GDM1 (cell line): ENCODE measurements at places on chromosomes 16 and 17.

DNA sequence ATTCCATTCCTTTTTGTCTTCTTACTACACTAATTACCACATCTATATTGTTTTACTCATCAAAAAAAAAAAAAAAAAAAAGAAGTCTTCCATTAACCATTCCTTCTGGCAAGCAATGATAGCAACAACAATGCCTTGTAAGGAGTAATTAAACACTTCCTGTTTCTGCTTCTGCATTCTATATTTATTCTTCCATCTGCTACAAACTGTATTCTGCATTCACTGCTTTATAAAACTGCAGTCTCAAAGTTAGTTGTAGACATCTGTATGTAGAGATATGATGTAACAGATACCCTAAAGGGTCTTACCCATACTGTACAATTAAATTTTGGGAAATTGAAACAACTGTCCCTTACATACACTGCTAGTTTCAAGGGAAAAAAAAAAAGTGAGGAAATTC lies 28.7 kb upstream of the ABCA6 start:
- peak; percentile 36 for DNase-seq

DNA sequence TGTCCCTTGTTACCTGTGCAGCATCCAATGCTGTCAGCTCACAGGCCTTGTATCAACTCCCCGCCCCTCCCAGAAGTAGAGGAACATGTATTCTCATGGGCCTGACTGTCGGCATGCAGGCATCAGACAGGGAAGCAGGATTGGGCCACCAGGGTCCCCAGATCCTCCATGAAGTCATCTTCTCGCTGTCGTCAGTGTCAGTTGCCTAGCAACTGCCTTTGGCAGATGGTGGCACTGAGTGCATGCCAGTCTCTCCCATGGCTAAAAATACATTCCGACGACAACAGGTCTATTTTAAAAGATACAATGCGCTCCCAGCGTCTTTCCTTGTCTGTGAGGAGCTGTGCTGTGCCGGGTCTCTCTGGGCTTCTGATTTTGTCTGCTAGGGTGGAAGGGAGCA lies 36.8 kb upstream of the CES5A start:
- no peak for DNase-seq

GRCh38 chr17:58079300-58080033 lies 3.8 kb upstream of the DYNLL2 start:
- no peak for DNase-seq

- no peak for DNase-seq
Observed at GRCh38 chr17:63540590-63540989, 9.7 kb upstream of the DCAF7 start.

GRCh38 chr17:44575403-44575802 lies 18.1 kb downstream of the FZD2 start:
- no peak for DNase-seq

DNA sequence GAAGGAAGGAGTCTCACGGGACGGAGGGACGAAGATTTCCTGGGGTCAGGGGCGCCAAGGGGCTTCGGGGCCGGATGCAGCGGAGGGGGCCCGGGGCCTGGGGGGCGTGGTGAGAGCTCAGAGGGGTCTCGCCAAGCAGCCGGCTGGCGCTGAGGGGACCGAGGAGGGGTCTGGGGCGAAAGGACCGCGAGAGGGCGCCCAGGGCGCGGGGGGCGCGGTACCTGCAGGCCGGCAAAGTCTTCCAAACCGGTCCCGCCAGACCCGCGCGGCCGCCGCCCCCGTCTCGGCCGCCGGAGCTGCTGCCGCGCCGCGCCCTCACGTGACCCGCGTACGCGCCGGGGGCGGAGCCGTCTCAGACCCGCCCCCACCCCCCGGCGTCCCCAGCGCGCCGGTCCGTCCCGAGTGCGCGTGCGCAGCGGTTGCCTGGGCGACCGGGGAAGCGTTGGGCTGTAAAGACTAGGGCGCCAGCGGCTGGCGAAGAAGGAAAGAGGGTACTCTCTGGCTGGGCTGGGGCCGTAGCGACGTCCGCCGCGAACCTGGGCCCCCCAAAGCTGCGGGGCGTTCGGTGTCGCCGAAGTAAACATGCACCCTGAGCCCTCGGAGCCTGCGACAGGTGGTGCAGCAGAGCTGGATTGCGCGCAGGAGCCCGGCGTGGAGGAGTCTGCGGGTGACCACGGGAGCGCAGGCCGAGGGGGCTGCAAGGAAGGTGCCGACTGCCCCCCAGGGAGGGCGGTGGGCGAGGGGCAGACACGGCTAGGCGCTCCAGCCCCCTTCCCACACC lies at the start of the genes DNAAF1 and HSDL1:
DNAAF1 (plus strand) TSS at position 450 of the 781 bp plus-strand sequence; CDS start at position 583, 133 bp downstream.
HSDL1 (minus strand) TSS at position 319 of the 781 bp plus-strand sequence. CDS start 13,856 bp downstream, outside the sequence.
- DNase-seq, result peak; percentile 63

DNA sequence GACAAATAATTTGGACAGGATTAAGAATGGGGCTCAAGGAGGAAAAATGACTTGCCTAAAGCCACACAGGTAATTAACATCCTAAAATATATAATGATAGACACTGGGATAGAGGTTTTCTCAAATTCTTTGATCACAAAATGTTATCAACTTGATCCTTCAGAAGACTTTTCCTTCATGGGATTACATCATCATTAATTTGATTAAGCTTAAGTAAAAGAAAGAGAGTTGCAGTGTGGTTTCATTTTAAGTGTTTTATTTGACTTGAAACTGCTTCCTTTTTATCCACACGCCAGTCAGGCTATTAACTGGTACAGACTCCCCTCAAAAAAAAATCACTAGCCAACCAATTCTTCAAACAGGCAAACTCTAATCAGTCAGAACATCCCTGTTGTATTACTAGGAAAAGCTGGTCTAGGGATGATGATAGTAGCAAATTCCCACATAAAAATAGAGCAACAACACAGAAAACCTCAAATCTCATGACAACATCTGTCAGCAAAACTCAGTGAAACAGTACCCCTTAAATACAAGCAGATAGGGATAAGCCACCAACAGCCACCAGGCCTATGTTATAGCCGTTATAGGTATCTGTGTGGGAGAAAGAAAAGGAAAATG lies 32.5 kb downstream of the AKAP10 start:
- no peak for DNase-seq

DNA sequence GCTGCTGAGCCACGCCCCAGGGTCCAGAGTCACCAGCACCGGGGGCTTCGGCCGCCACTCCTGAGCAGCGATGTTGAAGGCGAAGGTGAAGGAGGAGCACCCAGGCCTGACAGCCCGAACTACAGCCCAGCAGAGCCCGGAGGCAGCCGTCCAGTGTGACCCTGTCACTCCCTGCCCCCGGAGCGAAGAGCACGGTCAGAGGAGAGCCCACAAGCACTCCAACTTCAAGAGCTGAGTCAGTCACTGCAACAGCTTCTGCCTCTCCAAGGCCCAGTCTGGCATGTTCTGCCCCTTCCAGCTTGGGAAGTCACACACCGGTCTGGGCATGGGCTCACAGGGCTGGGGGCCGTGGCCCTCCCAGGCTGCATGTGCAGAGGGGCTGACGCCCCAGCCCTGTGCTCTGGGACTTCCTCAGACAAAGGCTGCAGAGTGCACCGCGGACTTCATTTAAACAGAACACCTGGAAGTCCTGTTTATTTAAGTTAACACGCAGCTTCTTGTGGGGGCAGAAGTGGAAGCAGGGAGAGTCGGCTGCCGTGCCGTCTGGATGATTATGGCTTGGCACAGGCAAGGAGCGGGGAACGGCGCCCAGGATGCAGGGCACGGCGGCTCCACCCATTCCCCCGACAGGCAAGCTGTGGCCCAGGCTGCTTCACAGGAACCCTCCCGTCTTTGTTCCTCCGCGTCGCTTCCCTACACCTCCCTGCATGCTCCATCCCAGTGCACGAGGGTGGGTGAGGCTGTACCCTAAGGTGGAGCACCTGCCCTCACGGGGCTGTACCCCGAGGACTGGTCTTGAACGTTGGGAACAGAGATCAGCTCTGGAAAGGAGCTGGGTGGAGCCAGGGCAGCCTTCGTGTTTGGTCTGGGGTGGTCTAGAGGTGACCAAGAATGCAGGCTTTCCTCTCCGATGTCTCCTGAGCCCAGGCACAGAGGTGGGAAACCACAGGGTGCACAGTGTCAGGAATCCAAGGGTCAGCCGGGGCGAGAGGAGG lies 68.9 kb upstream of the METRNL start:
- no peak for DNase-seq

DNA sequence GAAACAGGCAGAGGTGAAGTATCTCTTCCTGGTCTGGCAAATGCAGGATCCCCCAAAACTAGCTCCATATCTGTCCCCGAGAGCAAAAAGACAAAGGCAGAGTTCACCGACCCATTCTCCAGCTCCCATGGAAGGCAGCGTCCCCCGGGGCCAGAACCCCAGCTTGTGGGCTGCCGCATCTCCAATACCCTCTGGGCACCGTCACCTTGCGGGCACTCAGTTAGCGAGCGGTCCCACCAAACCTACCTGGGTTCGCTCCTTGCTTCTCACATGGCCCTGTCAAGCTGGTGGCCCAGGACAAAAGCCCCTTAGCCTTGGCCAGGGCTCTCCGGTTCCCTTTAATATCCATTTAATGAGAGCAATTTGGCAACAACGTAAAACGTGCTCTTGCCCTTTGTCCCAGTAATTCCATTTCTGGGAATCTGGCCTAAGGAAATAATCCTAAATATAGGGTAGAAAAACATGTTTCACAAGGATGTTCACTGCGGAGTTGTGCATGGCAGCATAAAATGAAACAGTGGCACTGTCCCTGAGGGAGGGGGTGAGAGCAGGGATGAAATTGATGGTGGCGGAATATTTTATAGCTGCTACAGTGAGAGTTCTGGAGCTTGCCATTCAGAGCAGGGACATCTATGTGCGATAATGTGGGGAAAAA lies 157.1 kb downstream of the CMIP start:
- no peak for DNase-seq

DNA sequence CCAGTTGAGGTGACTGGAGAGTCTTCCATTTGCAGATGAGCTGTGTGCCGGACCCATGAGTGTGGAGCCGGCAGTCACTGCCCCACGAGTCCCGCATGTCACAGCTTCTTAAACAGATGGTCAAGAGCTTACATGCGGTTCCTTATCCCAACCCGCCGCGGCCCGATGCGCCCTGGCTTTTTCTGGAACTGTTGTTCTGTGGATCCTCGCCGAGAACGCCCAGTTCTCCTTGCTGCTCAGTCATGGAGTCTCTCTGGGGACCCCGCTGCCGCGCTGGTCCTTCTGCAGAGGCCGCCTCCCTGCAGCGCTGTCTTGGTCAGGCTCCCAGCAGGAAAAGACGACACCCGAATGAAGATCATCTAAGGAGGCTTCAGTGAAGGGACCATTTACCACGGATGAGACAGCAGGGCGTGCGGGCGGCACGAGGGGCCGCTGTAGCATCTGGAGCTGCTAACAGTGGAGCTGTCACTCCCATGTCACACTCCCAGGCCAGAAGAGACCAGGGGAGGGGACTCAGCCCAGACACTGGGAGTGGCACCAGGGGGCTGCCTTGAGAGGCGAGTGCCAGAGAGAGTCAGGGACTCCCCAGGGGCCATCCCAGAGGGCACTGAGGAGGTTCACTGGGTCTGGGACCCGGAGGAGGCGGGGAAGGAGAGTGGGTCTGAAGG lies 10.8 kb upstream of the LGALS3BP start:
- DNase-seq, result no peak

DNA sequence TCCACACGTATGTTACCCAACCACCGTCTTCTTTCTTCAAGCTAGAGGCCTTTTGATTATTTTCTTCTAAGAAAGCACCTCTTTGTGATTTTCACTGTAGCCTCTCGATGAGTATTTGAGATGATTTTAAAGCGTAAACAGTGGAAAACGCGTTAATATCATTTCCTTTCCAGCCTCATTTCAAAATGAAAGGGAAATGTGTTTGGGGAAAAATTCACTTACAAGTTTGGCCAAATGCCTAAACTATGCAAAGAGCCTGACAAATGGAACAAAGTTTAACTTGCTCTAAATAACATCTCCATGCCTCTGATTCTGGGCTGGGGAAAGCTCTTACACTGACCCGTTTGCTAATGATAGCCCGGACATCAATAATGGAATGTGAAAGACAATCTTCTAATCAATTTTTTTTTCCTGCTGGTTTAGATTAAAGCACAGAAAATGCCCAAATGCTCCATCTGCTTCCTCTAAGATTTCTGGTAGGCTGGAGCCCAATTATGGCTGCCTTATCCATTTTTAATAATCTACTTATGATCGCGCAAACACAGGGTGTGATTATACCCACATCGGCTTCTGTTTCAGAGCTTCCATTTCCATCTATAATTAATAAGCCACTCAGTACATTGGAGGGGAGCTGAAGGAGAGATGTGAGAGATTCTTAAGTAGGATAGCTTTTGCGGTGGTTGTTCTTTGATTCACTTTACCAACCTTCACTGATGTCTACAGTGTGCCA lies 43.5 kb downstream of the HS3ST2 start:
- no peak for DNase-seq

DNA sequence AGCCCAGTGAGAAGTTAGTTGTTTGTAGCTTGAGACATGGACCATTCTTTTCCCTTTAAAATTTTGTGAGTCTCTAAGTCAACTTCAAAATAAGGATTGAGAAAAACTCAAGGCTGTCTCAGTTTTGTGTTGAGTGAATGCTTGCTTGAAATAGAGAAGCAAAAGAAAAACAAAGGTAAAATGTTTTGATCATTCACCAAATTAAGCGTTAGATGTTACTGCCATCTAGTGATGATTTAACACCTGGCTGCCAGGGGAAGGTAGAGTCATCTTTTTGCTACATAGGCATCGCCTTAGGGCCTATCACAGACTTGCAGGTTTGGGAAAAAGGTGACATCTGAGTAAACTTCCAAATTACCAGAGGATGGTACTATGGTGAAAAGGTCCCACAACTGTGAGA lies 74.4 kb downstream of the PCTP start:
- DNase-seq, result no peak
